ENCODE measurements at places on chromosomes 7 and 10. TPM values are rescaled to one million over a fixed set of nuclear protein-coding genes. Genes with fewer than 3 reads are reported as not detected.

The SDK1 gene
- 0.63 TPM for total RNA-seq

The SLC25A13 gene
- 28.3 TPM for total RNA-seq

The HNRNPF gene
- total RNA-seq = 267 TPM

The SPAM1 gene
- not detected for total RNA-seq

The WNT16 gene
- not detected for total RNA-seq

GRCh38 chr7:85176197-85176596, 10.7 kb downstream of the SEMA3D start:
- no peak for DNase-seq

- no peak for DNase-seq
These were observed 37.2 kb downstream of the HTRA1 start for GRCh38 chr10:122498521-122498920.

DNA sequence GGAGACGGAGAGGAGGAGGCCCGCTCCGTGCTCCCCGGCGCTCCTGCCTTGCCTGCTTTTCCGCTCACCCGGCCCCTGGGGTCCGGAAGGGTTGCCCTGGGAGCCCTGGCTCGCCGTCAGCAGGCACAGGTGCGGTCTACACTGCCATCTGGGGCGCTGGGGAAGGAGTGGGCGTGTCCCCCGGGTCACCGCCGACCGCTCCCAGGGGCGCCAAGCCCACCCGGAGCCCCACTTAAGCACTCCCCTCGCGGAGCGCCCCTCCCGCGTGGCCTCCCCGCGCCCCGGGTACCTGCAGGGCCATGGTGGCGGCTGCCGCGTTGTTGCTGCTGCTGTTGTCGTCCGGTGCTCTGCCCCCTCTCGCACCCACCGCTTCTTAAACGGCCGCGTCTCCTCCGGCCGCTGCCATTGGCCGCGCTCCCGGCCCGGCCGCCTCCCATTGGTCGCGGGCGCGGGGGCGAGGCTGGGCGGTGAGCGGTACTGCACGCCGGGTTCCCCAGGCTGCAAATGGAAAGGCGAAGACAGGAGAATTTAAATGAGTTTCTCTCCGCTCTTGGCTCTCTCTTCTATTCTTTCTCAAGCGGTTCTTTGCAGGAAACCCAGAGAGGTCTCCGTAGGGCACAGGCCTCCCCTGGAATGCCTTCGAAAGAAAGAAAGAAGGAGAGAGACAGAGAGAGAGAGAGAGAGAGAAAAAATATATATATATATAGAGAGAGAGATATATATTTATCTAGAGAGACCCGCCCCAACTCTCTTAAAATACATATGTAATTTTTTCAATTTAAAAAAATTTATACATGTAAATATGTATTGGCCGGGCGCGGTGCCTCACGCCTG, at the start of gene ACBD7:
Gene ACBD7 (minus strand): TSS at position 349 of the 834 bp plus-strand sequence. CDS start 48 bp downstream, at position 301.
- DNase-seq = peak; percentile 13

DNA sequence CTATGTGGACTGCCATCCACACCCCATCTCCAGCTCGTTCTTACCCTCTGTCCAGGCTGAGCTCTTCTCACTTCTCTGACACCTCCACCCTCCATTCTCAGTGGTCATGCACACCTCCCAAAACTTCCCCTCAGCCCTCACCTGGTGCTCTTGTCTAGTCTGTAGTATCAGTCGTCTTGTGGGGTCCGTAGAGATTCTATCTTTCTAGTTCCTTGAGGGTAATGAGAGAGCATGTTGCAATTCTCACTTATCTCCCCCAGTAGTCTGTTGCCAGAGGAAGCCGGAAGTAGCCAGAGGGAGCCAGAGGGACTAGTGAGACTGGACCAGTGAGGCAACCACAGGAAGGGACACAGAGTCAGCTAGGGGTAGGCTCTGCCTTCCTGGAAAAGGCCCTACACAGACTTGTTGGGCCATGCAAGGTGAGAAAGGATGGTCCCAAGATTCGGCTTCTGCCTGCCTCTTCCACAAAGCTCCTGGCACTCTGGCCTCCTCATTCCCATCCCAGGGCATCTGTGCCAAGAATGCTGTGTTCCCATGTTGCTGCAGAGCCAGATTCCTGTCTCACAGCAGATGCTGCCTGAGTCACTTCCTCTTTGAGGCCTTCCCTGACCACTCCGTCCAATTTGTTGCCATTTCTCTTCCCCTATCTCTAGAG, 50.6 kb upstream of the DUSP5 start:
- peak; percentile 87 for DNase-seq

- no peak for DNase-seq
These were observed 31.4 kb upstream of the PDGFA start for GRCh38 chr7:550881-551614.

GRCh38 chr7:92778972-92779371, 57.4 kb downstream of the CDK6 start:
- DNase-seq = no peak

DNA sequence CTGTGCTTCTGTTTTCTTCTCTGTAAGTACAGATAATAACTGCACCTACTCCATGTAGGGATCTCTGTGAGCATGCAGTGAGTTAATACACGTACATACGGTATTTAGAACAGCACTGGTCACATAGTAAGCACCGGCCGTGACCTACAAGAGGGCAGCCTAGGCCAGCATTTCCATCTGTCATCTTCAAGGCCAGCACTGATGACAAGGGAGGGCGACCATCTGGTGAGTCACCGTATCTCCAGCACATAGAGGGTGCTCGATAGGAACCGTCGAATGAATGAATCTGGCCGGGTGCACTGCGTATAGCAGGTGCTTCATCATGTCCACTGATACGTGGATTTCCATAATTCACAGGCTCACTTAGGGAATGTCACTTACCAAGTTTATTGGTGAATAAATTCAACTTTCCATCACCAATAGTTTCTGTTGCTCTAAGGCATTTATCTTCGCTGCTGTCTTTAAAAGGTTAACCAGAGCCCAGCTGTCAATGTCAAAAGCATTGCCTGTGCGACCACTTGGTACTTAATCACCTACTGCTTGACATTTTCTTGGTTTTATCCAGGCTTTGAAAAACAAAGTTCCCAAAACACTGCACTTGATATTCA, 8.3 kb downstream of the NOD1 start:
- no peak for DNase-seq

GRCh38 chr10:72331575-72332422, 22.9 kb downstream of the DNAJB12 start:
- peak; percentile 94 for DNase-seq

DNA sequence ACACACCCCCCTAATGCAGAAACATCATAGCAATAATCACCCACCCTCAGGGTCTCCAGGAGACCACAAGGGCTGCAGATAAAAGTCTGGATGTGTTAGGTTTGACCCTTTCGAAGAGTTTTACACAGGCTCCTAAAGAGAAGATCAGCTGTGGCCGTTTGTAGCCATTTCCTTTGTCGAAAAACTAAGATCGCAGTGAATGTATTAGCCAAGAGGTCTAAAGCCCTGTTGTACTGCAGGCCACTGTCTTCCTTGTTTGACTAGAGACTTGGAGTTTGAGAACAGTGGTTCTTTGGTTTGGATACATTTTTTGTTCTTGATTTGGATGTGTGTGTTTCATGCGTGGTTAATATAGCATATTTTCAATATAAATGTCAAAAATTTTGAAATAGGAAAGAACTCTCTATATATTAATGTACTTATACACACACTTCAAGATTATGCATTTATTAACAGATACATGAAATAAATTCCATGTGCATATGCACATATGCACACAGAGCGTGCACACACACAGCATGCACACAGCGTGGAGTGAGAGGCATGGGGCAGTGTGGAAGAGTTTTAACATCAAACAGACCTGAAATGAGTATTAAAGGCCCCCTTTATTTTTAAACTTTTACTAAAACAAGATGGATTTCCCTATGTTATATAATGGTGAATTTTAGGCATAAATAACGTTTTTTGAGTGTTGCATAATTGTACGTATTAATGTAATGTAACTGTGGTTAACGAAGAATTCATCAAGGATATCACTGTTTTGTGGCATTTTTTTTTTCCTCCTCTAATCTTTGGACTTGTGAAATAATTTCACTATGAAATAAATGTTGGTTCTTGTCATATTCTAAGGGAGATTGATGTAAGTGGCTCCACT, 2.2 kb downstream of the IKZF1 start:
- DNase-seq = no peak

- no peak for DNase-seq
These were observed 133.6 kb downstream of the THSD7A start for GRCh38 chr7:11698384-11698871.
